H4 (cell line): ENCODE measurements at places on chromosomes 3 and 15.

- no peak for DNase-seq
These were observed 35.7 kb downstream of the NBEAL2 start for GRCh38 chr3:47015151-47015550.

GRCh38 chr3:98977520-98977919 is 76.0 kb upstream of the DCBLD2 start:
- peak; percentile 85 for DNase-seq

DNA sequence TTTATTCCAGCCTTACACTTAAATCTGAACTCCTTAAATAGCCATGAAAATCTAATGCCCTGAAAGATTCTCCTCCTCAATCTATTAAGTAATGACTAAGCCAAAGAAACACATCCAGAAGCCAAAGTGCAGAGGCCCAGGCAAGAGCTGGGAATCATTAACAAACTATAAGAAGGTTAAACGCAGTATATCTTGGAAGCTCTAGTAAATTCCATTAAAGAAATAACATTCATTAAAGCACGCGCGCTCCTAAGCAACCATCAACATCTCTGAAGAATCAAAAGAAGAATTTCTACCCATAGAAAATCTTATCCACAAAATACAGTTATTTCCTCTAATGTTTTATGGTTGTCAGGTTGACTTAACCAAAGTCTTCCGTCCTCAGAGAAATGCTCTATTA is 29.5 kb downstream of the MB21D2 start:
- no peak for DNase-seq

DNA sequence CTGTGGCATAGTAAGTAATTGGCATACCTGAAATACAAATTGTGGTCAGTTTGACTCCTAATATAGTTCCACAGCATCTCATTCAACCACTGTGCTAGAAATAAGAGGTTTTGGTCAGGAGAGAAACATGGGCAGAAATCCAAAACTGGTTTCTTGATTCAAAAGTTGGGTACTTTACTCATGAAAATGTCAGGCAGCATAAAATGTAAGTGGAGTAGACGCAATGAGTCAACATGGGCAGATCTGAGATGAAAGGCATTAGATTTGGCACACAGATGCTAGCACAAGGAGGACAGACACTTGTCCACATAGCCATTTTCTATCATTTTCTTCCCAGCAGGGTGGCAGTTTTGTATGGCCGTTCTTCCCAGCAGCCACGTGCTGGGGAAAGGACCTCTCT is 255.8 kb upstream of the CDIN1 start:
- DNase-seq = no peak

DNA sequence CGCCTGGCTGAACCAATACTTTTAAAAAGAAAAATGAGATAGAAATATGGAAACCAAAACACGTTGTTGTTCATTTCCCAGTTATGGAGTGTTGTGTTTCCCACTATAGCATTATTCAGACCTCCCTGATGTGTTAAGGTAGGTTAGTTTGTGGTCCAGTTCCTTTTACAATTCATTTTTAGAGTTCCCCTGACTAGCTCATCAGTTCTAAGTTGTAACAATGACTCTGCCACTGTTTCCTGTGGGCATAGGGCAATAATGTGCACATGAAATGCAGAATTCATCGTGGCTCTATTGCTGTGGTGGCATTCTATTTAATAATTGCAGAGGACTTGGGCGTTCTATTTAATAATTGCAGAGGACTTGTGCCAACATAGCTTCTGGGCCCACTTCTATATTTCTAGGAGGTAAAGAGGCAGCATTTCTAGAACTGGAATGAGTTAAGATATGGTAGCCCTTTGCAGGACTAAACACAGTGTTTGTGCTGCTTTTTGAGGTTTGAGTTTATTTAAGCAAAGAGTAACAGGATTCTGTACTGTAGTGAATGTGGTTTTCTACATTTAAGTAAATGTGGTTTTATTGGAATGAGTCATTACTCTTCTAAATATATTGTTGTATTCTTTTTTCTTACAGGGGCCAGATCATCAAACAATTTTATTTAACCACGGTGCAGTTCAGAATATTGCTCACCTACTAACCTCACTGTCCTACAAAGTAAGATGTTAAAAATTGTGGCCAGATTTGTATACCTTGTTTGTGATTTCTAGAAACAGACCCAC is 47.5 kb downstream of the ARMC8 start:
- peak; percentile 83 for DNase-seq

- DNase-seq = no peak
These were observed 45.0 kb upstream of the FOXP1 start for GRCh38 chr3:71628522-71628921.

GRCh38 chr15:29795610-29796009 is 26.7 kb downstream of the TJP1 start:
- no peak for DNase-seq

DNA sequence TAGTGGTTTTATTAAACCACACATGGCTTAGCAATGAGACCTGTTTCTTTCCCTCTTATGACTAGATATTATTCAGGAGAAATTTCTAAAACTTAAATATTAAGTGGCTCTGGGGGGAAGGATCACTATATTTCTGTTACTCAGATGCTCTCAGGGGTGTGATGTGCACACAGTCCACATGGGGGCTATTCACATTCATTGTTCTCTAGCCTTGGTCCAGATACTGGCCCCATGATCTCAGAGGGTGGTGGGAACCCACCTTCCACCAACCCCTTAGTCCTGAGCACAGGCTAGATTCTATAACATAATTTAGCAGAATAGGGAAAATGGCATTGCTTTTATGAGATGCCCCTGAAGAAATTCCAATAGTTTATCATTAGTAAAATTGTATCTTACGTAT is 149.0 kb upstream of the ST8SIA2 start:
- no peak for DNase-seq
